ENCODE measurements at places on chromosomes 11 and 22.

DNA sequence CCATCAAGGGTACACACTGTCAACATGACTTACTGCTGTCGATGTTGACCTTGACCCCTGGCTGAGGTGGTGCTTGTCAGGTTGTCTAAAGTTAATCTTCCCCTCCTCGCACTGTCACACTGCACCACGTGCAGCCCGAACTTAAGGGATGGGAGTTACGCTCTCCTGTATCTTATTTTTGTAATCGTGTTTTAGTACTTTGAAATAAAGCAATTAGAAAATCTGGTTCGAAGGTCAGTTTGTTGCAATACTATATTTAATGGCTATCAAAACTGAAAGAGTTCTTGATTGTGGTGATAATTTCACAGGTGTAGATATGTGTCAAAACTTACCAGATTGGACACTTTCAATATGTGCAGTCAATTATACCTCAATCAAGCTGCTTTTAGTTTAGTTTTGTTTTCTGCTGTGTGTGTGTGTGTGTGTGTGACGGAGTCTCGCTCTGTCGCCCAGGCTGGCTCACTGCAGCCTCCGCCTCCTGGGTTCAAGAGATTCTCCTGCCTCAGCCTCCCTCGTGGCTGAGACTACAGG lies 10.7 kb upstream of the ST14 start:
- no peak overlapping the region for H3K4me3 ChIP-seq
- H3K27ac ChIP-seq, result peak overlapping the region; percentile 46
- H3K4me1 ChIP-seq, result peaks cover 55% of the 10 kb centered on the region
- peaks cover 5% of the 10 kb centered on the region for H3K36me3 ChIP-seq

DNA sequence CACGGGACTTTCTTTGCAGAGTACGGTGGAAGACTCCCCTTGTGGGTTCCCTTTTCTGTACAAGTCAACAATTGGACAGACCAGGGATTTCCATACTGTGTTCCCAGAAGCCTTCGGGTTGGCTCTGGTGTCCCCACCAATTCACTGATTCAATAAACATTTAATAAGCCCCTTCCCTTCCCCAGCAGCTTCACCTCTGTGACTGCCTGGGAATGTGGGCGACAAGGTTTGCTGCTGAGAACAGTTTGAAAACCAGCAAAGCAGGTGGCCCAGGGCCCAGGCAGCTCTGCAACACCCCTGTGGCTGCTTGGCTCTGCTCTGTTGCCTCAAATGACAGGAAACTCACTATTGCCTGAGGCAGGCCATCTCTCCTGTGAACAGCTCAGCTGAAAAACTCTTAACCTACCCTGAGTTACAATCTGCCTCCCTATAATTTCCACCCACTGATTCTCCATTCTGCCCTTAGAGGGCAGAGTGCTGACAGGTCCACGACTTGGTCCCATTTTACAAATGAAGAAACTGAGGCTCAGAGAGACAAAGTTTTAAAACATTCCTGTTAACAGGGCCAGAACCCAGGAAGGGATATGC lies 10.4 kb downstream of the ADORA2A start:
- no peaks in the 10 kb centered on the region for H3K27me3 ChIP-seq
- peaks cover 21% of the 10 kb centered on the region for H3K36me3 ChIP-seq
- H3K4me3 ChIP-seq, result no peak overlapping the region
- no peak overlapping the region for H3K27ac ChIP-seq
- DNase-seq, result no peak

DNA sequence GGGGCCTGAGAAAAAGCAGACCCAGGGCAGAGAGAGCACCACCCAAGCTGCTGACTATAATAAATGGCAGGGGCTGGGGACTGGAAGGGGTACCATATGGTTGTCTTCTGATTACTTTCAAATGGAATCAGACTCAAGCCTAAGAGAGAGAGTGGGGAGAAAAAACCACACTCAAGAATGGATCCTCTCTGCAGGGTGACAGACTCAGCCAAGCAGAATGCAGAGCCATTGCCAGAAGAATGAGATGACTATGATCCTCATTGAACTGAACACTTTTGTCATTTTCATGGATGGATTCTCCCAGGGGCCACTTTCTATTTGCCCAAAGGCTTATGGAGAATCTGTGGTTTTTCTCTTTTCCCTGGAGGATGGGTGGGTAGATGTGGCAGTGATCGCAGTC lies 8.7 kb downstream of the UBASH3B start:
- DNase-seq, result no peak
- no peaks in the 10 kb centered on the region for H3K36me3 ChIP-seq
- H3K4me3 ChIP-seq, result no peak overlapping the region
- H3K4me1 ChIP-seq, result no peaks in the 10 kb centered on the region
- H3K27me3 ChIP-seq, result peaks cover 9% of the 10 kb centered on the region
- no peak overlapping the region for H3K27ac ChIP-seq

DNA sequence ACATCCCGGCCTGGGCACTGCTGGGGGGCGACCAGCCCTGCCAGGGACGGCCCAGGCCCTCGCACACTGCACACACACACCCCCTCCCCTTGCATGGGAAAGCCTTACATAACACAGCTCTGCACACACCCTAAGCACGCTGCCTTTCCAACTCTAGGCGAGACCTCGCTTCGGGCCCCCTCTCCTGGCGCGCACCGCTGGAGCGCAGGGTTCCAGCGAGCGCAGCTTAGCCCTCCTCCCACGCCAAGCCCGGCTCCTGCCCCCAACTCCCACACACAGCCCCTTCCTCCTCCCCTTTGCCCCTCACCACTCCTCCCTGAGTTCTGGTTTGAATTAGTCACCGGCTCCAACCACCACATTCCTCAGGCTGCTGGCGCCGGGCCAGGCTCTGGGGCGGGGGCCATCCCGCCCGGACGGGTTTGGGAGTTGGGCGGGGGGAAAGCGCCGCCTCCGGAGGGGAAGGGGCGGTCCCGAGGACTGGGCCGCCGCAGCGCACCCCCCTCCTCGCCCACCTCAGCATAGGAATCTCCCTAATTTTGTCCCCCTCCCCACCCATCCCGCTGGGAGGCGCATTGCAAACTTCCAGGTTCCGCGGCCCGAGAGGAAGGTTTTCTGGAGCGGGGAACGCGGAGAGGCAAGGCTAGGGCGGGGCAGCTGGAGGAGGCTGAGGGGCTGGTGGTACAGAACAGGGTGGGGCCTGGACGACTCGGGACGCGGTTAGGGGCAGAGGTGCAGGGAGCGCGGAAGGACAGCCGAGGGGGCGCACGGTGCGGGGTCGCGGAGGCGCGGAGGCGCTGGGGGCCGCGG lies 966 bp downstream of the AHNAK start:
- H3K36me3 ChIP-seq, result peaks cover 7% of the 10 kb centered on the region
- H3K27me3 ChIP-seq, result no peaks in the 10 kb centered on the region
- peak overlapping the region; percentile 99 for H3K4me3 ChIP-seq
- peak overlapping the region; percentile 92 for H3K27ac ChIP-seq
- peaks cover 67% of the 10 kb centered on the region for H3K4me1 ChIP-seq

DNA sequence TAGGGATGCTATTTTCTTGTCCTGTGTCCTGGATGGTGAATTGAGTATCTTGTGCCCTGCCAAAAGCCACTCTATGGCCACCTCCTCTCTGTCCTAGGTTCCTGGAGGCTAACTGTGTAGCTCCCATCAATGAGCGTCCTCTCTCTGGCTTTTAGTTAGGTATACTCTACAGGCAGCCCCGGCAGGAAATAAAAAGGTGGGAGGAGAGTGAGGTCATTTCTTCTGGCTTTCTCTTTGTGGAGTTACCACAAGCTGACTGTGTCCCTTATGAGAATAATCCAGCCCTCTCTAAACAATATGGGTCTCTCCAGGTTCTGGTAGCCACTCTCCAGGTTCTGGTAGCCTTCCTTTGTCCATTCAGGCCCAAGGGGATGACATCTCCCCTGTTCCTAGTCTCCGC lies 11.7 kb upstream of the ASPHD2 start:
- no peaks in the 10 kb centered on the region for H3K36me3 ChIP-seq
- no peak overlapping the region for H3K27ac ChIP-seq
- no peak overlapping the region for H3K4me3 ChIP-seq
- H3K4me1 ChIP-seq, result no peaks in the 10 kb centered on the region
- H3K27me3 ChIP-seq, result peaks cover 31% of the 10 kb centered on the region

DNA sequence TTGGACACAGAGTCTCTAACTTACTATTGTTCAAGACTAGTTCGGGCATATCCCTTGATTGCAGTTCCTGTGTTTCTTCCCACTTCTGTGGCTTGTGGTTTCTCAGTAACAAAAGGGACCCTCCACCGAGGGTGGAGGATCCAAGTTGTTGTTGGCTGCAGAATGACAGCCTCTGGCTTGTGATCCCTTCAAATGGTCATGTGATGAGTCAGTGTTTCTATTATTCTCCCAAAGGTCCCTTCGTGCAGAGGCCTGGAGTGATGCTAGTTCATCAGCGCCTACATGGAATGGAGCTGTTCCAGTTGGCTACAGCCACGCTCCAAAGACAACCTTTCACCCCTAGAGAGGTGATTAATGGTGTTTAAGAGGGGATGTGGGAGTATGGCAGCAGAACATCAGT lies 2.6 kb upstream of the VWCE start:
- no peak overlapping the region for H3K27ac ChIP-seq
- H3K4me1 ChIP-seq, result peaks cover 32% of the 10 kb centered on the region
- H3K4me3 ChIP-seq, result no peak overlapping the region
- no peak for DNase-seq

DNA sequence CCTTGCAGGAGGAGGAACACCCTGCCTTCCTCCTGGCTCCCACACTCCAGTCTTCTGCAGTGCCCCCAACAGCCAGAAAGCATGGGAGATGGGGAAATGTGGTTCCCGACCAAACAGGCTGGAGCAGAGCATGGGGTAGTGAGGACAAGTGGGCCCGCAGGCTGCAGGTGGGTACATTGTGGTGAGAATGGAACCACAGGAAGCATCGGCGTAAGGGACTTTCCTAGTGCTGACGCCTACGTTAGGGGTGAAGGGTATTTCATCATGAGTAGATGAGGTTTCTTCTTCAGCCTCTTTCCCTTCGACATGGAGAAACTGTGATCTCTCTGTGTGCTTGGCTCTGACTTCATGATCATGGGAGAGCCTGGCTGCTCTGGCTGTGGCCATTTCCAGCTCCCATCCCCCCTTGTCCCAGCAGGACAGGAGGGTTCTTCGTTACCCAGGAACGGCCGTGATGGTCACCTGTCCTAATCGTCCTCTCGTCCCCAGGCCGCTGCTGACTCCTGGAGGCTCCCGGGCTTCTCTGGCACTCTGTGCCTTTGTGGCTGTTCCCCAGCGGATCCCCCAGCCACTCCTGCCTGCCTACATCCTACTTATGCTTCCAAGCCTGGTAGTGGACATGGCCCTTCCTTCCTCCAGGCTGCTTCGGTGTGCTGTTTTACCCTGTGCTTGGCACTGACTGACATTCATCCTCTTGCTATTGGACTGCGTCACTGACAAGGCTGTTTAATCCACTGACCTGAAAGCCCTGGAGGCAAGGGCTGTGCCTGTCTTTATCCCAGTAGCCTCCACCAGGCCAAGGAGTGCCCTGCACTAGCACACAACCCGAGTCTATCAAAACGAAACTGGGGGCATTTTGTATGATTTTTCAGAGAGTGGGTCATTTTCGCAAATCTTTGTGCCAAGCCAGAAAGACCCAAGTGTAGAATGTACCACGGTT lies 65.2 kb upstream of the CECR2 start:
- no peaks in the 10 kb centered on the region for H3K36me3 ChIP-seq
- no peaks in the 10 kb centered on the region for H3K27me3 ChIP-seq
- no peak for DNase-seq
- H3K4me3 ChIP-seq, result no peak overlapping the region

DNA sequence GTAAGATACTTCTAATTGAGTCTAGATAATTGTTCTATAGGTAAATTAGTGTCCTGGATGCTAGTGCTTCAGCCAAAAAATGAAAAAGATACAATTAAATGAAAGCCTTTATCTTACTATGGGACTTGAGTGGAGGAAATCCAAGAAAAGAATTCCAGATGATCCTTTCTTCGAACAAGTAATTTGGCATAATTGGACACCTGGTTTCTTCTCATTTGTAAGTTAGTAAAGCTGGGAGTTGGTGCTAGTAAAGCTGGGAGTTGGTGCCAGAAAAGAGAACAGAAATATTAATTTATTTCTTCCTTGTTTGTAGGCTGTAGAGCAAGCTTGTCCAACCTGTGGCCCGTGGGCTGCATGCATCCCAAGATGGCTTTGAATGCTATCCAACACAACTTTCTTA lies 12.3 kb downstream of the OR51V1 start:
- DNase-seq, result no peak
- no peaks in the 10 kb centered on the region for H3K4me1 ChIP-seq
- H3K36me3 ChIP-seq, result no peaks in the 10 kb centered on the region
- H3K27ac ChIP-seq, result no peak overlapping the region
- no peaks in the 10 kb centered on the region for H3K27me3 ChIP-seq

GRCh38 chr11:58513747-58514367 lies 6.0 kb upstream of the OR5B21 start:
- H3K27me3 ChIP-seq, result peaks cover 2% of the 10 kb centered on the region
- no peaks in the 10 kb centered on the region for H3K4me1 ChIP-seq
- DNase-seq, result peak; percentile 41
- H3K4me3 ChIP-seq, result no peak overlapping the region
- no peaks in the 10 kb centered on the region for H3K36me3 ChIP-seq
- no peak overlapping the region for H3K27ac ChIP-seq

GRCh38 chr11:131218542-131218941 lies 151.9 kb upstream of the NTM start:
- no peaks in the 10 kb centered on the region for H3K27me3 ChIP-seq
- DNase-seq, result no peak
- H3K27ac ChIP-seq, result no peak overlapping the region
- H3K4me1 ChIP-seq, result no peaks in the 10 kb centered on the region
- no peaks in the 10 kb centered on the region for H3K36me3 ChIP-seq

GRCh38 chr22:28246397-28246796 lies 327.3 kb upstream of the PITPNB start:
- no peak overlapping the region for H3K4me3 ChIP-seq
- no peak overlapping the region for H3K27ac ChIP-seq
- H3K36me3 ChIP-seq, result no peaks in the 10 kb centered on the region
- DNase-seq, result no peak
- no peaks in the 10 kb centered on the region for H3K27me3 ChIP-seq

- no peak overlapping the region for H3K27ac ChIP-seq
- no peak overlapping the region for H3K4me3 ChIP-seq
- H3K27me3 ChIP-seq, result peaks cover 3% of the 10 kb centered on the region
- DNase-seq, result no peak
Observed at GRCh38 chr11:112693781-112694180, 267.4 kb upstream of the NCAM1 start.

DNA sequence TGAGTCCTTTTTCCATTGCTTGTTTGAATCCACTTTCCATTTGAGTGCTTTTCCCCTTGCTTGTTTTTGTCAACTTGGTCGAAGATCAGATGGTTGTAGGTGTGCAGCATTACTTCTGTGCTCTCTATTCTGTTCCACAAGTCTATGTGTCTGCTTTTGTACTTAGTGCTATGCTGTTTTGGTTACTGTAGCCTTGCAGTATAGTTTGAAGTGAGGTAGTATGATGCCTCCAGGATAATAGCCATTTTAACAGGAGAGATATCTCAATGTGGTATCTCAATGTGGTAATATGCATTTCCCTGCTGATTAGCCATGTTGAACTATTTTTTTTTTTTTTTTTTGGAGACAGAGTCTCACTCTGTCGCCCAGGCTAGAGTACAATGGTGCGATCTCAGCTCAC lies 16.7 kb downstream of the ACRV1 start:
- H3K4me3 ChIP-seq, result no peak overlapping the region
- H3K27me3 ChIP-seq, result no peaks in the 10 kb centered on the region
- H3K36me3 ChIP-seq, result no peaks in the 10 kb centered on the region

Measured in large intestine (tissue), 12 donors.